ENCODE measurements at places on chromosomes 4 and X. TPM values are rescaled to one million over a fixed set of nuclear protein-coding genes. Genes with fewer than 3 reads are reported as not detected.

DNA sequence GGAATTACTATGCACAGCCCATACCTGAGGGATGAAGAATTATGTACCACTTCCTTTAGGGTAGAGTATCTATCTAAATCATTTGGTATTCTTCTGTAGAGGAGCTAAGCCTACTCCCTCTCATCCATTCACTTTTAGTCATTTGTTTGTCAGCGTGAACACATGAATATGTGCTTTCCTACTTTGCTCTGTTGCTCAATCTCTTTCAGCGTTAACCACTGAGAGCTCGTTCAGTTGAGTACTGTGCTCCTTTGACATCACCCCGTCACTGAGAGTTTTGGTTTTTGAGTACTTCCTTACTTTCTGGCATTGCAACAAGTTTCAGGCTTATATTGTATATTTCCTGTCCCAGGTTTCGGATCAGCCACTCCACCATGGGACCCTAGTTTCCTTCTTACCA, 700.6 kb downstream of the NLGN4X start:
- H3K27ac ChIP-seq, result no peak overlapping the region
- H3K27me3 ChIP-seq, result no peaks in the 10 kb centered on the region
- no peak for DNase-seq
- H3K4me1 ChIP-seq, result no peaks in the 10 kb centered on the region
- no peak overlapping the region for H3K4me3 ChIP-seq

DNA sequence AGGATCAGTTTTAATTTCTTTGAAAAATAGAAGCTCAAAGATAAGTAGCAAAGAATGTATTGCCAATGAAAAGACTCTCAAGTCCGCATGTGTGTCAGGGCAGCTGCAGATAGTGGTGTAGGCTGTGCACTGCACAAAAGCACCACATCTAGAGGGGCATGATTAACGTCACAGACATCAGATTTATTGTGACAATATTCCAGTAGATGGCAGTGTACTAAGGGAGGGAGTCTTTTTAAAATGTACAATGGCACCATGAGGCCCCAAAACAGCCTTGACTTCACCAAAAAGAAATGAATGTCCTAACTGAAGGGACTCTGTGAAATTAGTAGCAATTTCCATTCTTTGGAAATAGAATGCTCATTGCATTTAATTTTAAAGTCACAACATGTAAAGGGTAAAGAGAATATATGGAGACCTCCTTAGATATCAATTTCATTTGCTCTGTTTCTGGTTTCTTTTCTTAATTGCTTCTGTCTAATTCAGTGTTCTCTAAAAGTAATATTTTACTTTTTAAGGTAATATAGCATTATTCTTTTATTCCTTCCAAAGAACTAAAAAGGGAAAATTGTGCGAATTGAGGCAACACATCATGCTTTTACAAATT, 98.4 kb downstream of the ZNF827 start:
- peaks cover 14% of the 10 kb centered on the region for H3K4me1 ChIP-seq
- no peaks in the 10 kb centered on the region for H3K27me3 ChIP-seq
- no peak for DNase-seq
- H3K36me3 ChIP-seq, result no peaks in the 10 kb centered on the region

The SCML2 gene
- total RNA-seq, result 0.97 TPM

GRCh38 chrX:103828529-103828928, 3.5 kb downstream of the RAB9B start:
- no peak overlapping the region for H3K27ac ChIP-seq
- H3K27me3 ChIP-seq, result no peaks in the 10 kb centered on the region
- H3K36me3 ChIP-seq, result no peaks in the 10 kb centered on the region
- H3K4me3 ChIP-seq, result no peak overlapping the region
- DNase-seq, result no peak
- H3K4me1 ChIP-seq, result no peaks in the 10 kb centered on the region

- no peaks in the 10 kb centered on the region for H3K27me3 ChIP-seq
- no peak for DNase-seq
- no peak overlapping the region for H3K4me3 ChIP-seq
- no peak overlapping the region for H3K27ac ChIP-seq
Measured at GRCh38 chr4:43238008-43238407, 345.5 kb downstream of the GRXCR1 start.

Measured in left lung (tissue), 14 donors.